ENCODE measurements at places on chromosomes 1 and 21.

DNA sequence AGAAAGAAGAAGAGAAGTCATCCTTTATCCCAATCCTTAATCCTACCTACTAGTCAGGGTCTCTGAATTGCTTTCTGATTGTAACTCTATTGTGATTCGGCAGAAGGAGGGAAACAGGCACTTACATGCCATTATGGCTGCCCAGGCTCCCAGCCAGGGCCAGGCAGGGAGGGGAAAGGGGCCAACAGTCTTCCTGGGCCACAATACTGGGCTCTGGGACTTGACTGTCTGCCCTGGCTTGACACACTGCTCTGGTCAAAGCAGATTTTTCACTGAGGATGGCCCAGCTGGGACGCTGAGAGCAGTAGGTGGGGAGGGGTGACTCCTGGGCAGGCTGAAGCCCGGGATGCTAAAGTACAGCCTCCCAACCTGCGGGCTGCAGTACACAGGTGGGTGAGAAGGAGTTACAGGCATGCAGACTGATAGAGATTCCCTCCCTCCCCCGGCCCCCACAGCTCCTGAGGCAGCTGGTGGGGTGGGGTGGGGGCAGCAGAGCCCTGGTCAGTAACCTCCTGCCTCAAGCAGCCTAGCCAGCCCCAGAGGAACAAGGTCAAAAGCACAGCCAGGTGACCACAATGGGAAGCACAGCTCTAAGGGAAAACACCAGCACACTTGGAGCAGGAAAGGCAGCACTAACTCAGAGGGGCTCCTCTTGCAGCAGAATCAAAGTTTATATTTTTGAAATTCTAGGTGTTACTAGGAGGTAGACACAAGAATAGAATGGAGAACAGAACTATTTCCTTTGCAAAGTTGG lies 25.3 kb downstream of the KCND3 start:
- DNase-seq: no peak

- no peak for DNase-seq
Observed at GRCh38 chr21:44426663-44427191, 28.6 kb upstream of the LRRC3 start.

- no peak for DNase-seq
Observed at GRCh38 chr1:17075470-17076255, 21.8 kb upstream of the SDHB start.

DNA sequence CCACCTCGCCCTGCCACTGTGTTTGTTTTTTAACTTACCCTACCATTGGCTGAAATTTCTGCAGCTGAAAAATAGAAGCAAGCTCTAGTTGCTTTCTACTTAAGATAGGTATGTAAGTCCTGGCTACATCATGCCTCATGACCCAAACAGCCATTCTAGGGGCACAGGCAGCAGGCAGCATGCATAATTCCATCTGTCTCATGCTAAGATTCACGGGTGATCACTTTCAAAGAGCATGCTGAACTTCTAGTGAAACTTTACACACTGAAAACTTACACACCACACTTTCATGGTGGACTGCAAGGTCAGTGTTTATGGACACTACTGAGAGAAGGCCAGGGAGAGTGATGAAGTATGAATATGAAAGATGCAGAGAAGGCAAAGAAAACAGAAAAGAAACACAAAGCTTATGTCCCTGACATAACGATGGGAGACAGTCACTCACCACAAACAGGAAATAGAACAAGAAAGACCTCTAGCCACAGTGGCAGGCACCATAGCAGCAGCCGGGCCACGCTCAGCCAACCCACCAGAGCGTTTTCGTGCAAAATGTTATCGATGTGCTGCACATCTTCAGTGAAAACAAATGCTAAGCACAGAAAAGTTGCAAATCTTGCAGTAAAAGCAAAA lies 102.3 kb upstream of the TIAM1 start:
- no peak for DNase-seq

- DNase-seq: no peak
Observed at GRCh38 chr21:20257052-20257740, 741.0 kb upstream of the NCAM2 start.

- DNase-seq: no peak
Observed at GRCh38 chr21:34815831-34816705, 147.3 kb downstream of the CLIC6 start.

GRCh38 chr1:165842023-165842670 lies 14.7 kb downstream of the UCK2 start:
- no peak for DNase-seq

DNA sequence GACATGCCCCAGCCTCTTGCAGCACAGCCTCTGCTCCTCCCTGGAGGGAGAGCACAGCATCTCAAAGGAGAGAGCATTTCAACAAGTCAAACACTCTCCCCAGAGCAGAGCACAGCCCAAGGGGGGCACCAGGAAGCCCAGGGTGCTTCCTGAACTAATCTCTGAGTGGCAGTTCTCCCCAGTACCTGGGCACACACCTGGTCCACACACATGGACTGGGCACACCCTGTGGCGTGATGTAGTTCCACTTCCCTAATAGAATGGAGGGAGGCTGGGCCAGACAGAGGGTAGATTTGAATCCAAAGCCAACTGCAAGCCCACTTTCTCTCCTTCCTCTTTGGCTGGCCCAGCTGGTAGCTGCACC lies 55.5 kb downstream of the CD46 start:
- DNase-seq: no peak

DNA sequence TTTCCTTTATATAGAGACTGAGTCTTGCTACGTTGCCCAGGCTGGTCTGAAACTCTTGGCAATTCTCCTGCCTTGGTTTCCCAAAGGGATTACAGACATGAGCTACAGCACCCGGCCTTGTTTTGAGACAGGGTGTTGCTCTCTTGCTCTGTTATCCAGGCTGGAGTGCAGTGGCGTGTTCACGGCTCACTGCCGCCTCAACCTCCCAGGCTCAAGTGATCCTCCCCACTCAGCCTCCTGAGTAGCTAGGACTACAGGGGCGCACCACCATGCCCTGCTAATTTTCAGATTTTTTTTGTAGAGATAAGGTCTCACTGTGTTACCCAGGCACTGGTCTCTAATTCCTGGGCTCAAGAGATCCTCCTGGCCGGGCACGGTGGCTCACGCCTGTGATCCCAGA lies 14.8 kb downstream of the LCK start:
- no peak for DNase-seq

DNA sequence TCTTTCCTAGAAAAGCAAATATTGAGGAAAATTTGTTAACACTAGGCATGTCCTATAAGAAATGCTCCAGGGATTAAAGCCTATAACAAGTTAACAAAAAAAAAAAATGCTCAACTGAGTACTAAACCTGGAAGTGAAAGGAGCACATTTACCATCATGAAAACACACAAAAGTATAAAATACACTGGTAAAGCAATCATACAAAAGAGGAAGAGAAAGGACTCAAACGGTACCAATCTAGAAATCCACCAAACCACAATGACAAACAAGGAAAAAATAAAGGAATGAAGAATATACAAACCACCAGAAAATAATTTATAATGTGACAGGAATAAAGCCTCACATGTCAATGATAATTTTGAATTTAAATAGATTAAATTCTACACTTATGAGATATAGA lies 21.2 kb downstream of the CD1E start:
- no peak for DNase-seq

DNA sequence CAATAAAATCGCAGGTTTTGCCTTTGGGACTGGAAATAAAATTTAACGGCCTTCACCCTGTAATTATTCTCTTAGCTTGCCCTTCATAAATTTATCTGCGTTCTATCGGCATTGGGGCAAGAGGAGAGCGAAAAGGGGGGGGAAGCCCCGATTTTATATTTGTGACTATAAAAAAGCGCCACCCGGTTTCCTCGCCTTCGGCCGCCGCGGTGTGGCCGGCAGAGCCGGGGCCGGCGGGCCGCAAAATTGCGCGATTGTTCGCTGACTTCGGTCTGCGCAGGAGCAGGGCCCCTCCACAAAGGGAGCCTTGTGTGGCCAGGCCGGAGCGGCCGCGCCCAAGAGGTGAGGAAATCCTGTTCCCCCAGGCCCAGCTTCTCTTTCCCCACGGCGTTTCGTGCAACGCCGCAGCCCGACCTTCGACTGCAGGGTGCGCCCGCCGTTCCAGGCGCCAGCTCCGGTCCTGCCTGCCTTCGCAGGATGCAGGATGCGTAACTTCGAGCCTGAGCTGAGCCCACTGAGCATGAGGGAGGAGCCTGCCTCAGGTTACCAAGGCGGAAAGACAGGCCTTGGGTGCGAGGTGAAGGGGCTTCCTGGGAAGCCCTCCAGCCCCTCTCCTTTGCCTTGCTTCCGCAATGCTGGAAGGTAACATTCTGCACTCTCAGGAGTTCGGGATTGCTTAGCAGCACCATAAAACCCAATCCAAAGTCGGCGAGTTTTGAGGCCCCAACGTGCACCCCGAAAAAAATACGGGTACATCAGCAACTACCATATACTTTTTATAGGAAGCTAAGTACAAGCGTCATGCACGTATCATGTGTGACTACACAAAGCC lies 4.9 kb upstream of the TBX15 start:
- DNase-seq: no peak

GRCh38 chr1:210685295-210685650 lies 356.6 kb downstream of the HHAT start:
- no peak for DNase-seq

GRCh38 chr1:78040484-78041089 lies 5.2 kb upstream of the GIPC2 start:
- no peak for DNase-seq

GRCh38 chr1:36084497-36085115 lies 712 bp downstream of the TEKT2 start:
- DNase-seq: no peak

DNA sequence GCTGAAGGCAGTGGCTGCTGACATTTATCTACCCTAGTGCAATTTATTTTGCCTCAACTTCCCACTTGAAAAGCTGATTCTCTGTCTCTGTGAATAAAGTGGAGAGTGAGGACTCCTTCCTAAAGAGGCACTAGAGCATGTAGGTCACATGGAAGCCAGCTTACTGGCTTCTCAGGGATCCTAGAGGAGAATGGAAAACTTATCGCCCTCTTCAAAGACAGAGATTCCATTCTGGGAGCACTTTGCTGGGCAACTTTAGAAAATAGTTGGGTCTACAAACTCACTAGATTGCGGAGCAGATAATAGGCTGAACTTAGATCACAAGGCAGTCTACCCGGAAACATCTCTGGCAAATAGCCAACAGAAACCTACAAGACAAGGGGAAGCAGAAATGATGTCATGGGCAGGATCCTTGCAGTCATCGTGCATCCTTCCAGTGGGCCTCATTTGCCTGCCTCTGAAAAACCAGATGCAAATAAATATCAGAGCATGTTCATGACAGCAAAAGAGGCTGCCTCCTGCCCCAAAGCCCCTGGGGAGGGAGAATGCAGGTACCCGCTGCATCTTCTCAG lies 104.8 kb upstream of the BARHL2 start:
- no peak for DNase-seq

- DNase-seq: no peak
Observed at GRCh38 chr1:53420341-53420740, 38.9 kb upstream of the DMRTB1 start.

- no peak for DNase-seq
Observed at GRCh38 chr1:151907363-151908139, 1.8 kb downstream of the THEM4 start.

DNA sequence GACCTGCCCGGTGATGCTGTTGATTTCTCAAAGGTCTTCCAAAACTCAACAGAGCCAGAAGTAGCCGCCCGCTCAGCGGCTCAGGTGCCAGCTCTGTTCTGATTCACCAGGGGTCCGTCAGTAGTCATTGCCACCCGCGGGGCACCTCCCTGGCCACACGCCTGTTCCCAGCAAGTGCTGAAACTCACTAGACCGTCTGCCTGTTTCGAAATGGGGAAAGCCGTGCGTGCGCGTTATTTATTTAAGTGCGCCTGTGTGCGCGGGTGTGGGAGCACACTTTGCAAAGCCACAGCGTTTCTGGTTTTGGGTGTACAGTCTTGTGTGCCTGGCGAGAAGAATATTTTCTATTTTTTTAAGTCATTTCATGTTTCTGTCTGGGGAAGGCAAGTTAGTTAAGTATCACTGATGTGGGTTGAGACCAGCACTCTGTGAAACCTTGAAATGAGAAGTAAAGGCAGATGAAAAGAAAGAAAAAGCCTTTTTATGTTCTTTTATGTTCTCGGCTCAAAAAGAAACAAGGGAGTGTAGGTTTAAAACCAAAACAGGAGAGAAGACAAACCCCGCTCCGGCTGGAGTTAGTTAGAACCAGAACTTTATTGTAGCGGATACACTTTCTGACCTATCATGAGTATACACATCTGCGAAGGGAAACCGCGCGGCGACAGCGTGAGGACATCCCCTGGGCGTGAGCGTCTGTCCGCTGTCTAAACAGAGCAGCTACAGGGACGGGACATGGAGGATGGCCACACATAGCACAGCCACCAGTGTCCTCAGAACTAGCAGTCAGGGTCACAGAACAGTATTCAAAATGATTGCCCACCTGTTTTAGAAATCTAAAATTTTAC lies 77.1 kb downstream of the PIK3CD start:
- DNase-seq: no peak

- DNase-seq: no peak
Observed at GRCh38 chr1:55926906-55927471, 652.4 kb downstream of the PLPP3 start.

DNA sequence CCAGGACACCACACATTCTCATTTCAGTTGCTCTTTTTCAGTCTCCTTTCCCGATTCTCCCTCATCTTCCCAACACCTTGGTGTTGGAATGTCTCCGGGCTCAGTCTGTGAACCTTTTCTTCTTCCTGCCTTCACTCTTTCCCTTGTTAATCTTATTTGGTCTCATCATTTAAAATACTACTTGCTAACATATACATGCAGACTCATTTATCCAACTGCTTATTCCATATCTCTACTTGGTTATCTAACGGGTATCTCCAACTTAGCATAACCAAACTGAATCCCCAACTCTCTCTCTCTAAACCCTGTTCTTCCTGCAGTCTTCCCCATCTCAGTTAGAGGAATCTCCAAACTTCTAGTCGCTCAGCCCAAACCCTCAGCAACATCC lies 26.2 kb downstream of the RAB3B start:
- DNase-seq: no peak

GRCh38 chr1:71101839-71102376 lies 21.1 kb upstream of the ZRANB2 start:
- DNase-seq: no peak

GRCh38 chr1:2060535-2060934 lies 10.3 kb downstream of the PRKCZ start:
- no peak for DNase-seq

DNA sequence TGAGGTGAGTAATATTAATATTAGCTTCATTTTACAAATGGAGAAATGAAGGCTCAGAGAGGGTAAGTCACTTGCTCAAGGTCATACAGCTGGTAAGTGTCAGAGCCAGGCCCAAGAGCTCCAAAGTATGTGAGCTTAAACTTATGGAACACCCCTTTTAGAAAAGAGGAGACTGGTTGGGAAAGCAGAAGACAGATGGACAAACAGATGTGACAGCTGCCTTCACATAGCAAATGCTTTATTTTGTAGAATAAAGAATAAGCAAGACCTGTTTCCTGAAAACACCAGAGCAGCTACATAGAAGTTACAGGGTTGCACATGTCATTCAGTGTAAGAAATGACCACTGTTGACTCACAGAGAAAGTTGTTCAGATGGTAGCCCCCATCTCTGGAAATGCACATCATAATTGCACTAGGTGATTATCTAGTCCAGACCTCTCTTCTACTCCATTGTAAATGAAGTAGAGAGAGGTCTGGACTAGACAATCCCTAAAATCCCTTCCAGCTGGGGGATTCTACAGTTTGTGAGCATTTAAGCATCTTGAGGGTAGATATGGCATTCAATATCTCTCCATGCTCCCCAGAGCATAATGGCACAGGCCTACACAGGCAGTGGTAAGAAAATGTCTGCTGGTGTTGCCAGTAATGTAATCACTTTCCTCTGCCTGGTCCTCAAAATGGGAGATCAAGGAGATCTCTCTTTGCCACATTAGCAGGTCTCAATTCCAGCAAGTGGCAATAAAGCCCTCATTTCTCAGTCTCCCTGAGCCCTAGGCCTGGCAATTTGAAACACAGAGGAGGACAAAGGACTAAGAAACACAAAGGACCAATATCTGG lies 188.2 kb upstream of the FGGY start:
- no peak for DNase-seq

Measured in AG09309 (cell line).